ENCODE measurements at places on chromosomes 3 and 15. TPM values are rescaled to one million over a fixed set of nuclear protein-coding genes. Genes with fewer than 3 reads are reported as not detected.

- DNase-seq, result no peak
Observed at GRCh38 chr3:99645277-99646106, 7.1 kb downstream of the COL8A1 start.

GRCh38 chr3:100526613-100527346, 34.4 kb downstream of the TMEM45A start:
- no peak for DNase-seq

- no peak for DNase-seq
Observed at GRCh38 chr3:62785384-62785783, 89.8 kb downstream of the CADPS start.

GRCh38 chr15:95609096-95609495, 721.4 kb upstream of the NR2F2 start:
- DNase-seq, result no peak

- no peak for DNase-seq
Observed at GRCh38 chr15:28934645-28935044, 48.9 kb downstream of the APBA2 start.

DNA sequence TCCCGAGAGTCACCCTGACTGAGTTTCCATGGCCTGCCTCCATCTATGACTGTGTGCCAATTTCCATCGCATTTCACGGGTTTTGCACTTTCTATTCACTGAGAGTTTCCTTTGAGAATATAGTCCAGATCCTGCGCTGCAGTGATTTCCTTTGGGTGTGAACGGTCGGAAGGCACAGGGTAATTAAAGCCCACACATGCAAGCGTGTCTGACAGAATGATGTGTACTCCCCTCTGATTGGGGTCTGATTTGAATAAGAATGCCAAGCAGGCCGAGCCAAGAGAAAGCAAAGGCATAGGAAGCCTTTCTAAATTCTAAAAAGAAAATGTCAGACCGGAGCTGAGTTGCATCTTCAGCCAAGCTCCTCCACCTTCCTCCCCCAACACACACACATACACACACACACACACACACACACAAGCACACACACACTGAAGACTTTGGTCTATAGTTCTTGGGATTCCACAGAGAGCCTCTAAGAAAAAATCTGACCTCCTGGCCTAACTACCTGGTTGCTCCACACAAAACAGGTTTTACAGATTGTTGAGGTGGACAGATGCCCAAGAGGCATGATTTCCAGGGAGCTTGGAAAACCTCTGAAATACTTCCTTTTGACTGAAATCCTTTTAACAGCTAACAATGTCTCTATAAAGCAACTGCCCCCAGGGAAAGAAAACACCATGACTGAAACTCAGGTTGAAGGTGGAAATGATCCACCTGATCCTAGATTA, 59.7 kb upstream of the LRRN1 start:
- peak; percentile 60 for DNase-seq

The FEZF2 gene
- polyA plus RNA-seq, result not detected

The FOXP1 gene
- polyA plus RNA-seq, result 6.7 TPM

The PTX3 gene
- polyA plus RNA-seq, result 0.45 TPM
